ENCODE measurements at places on chromosomes 6 and 20.

DNA sequence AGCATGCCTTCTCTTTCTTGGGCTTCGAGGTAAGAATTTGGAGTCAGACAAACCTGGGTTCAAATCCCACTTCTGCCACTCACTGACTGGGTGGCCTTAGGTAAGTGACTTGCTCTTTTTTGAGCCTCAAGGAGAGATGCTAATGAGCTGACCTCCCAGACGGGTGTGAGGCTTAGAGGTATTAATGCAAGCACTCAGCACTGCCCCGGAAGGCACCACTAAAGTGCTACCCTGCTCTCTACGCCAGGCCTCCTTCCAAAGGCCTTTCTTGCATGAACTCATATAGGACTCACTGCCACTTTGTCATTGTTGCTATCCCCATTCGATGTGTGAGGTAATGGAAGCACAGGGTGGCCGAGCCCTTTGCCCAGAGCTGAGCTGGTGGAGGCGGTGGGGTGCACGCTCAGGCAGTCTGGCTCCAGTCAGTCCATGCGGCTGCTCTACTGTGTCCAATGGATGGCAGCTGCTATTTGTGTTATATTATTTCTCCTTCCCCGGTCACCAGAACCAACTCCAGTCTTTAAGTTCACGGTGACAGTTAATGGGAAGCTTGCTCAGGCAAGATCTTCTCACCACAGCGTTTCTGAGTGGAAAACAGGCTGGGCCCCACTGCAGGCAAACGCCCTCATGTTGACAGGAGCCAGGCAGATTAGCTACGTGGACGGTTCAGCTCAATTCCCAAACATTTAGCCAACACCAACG, 55.2 kb upstream of the MLN start:
- no peak for DNase-seq

- DNase-seq = no peak
These were observed 815.5 kb downstream of the BCKDHB start for GRCh38 chr6:80921861-80922460.

DNA sequence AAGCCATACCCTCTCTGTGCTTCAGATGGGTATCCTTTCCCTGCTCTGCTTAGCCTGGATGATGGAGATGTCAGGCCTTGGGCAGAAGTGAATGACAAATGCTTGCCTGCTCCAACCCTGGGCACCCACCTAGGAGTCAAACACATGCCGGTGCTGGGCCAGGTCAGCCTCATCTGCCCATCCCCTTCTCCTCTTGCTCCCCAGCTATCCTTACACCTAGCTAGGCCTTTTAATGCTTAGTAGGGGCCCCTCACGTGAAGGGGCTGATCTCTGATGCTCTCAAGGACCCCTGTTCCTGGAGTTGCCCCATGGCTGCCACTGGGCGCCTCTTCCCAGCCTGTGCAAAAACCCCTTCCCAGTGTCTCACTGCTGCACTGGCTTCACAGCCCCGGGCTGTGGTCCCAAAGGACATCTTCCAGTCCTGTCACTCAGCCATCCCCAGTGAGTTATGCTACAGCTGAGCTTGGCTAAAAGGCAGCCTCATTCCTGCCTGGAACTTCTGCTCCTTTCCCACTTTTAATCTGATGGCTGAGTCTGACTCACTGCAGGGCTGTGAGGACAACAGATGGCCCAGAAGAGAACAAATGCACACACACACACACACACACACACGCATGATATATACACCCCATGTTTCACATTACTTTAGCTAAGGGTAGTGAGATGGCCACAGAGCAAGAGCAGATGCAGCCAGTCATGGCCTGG, 12.8 kb upstream of the SDCBP2 start:
- peak; percentile 73 for DNase-seq

- no peak for DNase-seq
These were observed 228.0 kb upstream of the FAM83B start for GRCh38 chr6:54618572-54618971.

- DNase-seq = no peak
These were observed 116.5 kb downstream of the SAMD5 start for GRCh38 chr6:147624946-147625515.

- DNase-seq = no peak
These were observed 69.3 kb downstream of the OPN5 start for GRCh38 chr6:47851091-47851490.

DNA sequence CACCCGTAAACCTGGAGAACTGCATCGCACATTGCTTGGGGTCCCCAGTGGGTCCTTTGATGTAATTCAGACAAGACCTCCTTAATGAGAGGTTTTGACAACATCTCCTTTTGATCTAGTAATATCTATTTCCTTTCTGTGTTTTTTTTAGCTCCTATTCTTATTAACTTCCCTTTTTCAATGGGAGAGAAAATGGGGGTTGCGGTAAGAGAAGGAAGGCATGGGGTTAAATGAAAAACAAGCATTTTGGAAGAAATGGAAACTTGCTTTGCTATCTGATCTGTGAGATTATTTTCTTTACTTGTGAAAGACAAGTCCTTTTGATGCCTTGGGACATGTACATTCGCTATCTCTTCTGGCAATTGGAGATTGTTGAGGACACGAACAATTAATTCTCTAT, 418.6 kb upstream of the MAN1A1 start:
- DNase-seq = no peak

DNA sequence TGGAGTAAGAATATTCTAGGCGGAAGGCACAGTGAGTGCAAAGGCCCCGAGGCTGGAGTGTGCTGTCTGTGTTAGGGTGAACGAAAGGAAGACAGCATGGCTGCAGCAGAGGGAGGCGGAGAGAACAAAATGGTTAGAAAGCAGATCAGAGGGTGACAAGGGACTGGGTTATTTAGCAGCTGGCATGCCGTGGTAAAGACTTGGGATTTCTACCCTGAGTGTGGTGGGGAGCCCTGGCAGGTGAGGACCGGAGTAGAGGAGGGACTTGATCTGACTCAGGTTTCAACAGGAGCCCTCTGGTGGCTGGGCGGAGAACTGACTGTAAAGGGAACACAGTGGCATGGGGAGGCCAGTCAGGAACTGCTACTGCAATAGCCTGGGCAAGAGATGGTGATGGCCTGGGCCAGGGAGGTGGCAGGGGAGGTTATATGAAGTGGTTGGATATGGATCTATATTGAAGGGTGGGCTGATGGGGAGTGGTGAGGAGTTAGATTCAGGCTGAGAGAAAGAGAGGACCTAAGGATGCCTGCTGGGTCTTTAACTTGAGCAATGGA, 38.0 kb downstream of the PIM1 start:
- DNase-seq = peak; percentile 91

DNA sequence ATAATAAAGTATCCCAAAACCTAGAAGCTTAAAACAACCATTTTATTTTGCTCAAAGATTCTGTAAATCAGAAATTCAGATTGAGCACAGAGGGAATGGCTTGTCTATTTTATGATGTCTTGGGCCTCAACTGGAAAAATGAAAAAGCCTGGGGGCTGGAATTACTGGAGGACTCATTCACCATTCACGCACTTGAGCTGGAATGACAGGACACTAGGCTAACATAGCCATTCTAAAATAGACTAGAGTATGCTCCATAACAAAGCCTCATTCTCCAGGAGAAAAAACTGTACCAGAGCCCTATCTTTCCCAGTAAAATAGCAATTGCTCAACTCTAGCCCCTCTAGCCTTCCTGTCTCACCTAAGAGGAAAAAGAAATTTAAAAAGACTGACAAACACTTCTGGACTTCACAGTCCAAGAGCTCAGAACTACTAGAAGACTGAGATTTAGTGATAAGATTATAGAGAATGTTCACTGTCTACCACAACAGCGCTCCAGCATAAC, 145.4 kb upstream of the BTBD3 start:
- DNase-seq = no peak

- DNase-seq = no peak
These were observed 203.1 kb downstream of the JARID2 start for GRCh38 chr6:15449011-15449410.

- no peak for DNase-seq
These were observed at the start of gene PAK5 for GRCh38 chr20:9838378-9839295. Gene PAK5, minus strand, starts transcription at chr20:9839076. Its CDS starts 194,748 bp downstream, at chr20:9644328.

DNA sequence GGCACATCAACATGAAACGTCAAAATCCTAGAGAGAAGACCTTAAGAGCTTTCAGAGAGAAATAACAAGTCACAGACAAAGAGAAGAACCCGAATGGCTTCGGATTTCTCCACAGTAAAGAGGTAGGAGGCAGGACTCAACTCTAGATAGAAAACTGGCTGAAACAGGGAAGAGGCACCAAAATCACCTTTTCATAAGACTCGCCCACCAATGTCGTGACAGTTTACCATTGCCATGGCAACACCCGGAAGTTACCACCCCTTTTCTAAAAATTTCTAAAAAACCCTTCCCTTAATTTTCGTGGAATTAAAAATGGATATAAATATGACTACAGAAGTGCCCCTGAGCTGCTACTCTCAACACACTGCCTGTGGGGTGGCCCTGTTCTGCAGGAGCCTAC, 12.3 kb upstream of the DEFB121 start:
- DNase-seq = no peak

GRCh38 chr6:134378426-134378825, 60.5 kb upstream of the SGK1 start:
- DNase-seq = no peak

DNA sequence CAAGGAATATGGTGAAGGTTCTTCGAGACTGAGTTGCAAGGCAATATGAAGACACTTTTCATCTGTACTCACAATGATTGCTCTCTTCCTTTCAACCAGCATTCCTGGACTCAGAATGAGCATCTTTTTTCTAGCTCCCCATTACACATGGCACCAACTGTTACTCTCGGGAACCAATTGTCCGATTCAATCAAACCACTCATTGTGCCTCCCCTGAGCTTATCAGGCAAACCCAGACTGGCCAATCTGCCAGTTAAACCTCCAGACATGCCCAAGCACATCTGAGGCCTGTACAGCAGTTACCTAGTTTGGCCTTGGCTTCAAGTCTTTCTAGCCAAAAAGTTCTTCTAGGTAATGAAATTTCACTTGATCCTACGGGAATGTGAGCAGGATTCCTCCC, 164.1 kb downstream of the ID4 start:
- no peak for DNase-seq

DNA sequence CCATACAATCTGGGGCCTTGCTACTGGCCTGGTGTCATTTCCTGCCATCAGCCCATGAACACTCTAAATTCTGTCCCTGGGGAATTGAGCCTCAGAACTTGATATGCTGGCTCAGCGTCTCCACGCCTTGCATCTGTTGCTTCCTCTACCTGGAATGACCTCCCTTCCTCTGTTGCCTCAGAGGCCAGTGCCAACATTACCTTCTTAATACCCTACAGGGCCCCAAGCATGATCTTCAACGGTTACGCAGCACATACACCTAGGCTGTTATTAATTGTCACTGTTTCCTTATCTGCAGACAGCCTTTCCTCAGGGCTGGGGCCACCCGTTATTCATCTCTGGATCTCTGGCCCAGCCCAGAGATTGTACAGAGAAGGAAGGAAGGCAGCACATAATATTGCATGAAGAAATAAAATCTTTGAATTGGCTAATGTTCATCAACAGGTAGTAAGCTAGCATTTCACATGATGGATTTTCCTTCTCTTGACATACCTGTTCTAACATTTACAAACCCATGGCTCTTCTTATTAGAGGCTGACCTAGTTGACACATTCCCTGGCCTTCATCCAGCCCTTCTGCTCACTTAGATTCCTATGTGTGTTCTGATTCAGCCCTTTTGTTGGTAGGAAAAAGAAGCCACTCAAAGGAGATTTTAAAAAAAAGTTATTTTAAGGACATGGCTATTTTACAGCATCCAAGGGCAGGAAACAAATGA, 8.4 kb upstream of the RNF182 start:
- DNase-seq = no peak

- DNase-seq = no peak
These were observed 31.9 kb downstream of the DUSP22 start for GRCh38 chr6:324116-324728.

GRCh38 chr20:37359331-37359730, 13.4 kb downstream of the SRC start:
- DNase-seq = no peak

DNA sequence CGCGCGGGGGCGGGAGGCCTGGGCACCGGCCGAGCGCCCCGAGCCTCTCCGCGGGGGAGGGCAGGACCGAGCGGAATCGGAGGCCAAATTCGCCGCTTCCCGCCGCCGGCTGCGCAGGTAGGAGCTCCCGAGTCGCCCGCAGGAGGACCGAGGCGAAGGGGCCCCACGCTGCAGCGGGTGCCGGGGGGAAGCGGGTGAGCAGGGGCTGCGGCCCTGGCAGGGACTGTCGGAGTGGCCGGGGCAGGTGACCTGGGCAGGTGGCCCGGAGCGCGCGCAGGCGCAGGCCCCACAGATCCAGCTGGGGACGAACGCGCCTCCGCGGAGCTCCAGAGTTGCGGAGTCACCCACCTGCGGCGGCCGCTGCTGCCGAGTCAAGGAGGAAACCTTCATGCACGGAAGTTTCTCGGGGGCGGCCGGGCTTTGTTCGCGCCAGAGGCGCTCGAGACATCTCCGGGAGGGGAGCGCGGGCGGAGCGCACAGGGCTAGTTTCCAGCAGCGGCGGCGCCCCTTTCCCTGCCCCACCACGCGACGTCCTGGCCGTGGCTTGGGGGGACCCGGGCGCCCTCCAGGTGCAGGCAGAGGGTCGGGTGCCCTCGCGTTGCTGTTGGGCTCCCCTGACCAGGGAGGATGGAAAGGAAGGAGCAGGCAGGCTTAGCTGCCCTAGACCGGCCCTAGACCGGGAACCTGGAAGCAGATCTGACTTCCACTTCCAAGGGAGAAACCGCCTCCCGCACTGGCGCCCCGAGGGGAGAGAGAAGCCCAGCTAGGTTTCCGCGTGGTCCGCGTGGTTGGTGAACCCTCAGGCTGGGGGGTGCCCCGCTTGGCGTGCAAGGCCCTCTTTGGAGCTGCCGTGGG, 590 bp downstream of the SLCO4A1 start:
- DNase-seq = no peak

DNA sequence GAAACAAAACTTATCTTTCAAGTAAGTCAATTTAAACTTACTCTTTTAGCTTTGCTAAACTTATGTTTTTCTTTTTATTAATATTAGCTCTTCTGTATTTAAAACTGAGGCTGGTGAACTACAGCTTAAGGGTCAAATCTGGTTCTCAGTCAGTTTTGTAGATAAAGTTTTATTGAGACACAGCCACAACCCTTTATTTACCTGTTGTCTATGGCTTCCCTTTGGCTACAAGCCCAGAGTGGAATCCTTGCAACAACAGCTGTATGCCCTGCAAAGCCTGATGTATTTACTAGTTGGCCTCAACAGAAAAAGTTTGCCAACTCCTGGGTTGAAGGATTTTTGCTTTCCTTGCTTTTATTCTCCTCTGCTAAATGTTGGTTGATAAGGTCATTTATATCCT, 491.4 kb upstream of the RNF217 start:
- no peak for DNase-seq

- DNase-seq = no peak
These were observed 1617.6 kb downstream of the KHDRBS2 start for GRCh38 chr6:60668428-60668827.

- no peak for DNase-seq
These were observed 99.8 kb downstream of the HIVEP2 start for GRCh38 chr6:142845143-142845571.

Data from osteocyte (in vitro differentiated cells).